ENCODE measurements at places on chromosomes 4 and X.

GRCh38 chrX:340121-340520 is 21.5 kb upstream of the GTPBP6 start:
- peak; percentile 48 for DNase-seq

- no peak for DNase-seq
Measured at GRCh38 chrX:15188039-15188438, 81.8 kb downstream of the ASB9 start.

- no peak for DNase-seq
Measured at GRCh38 chr4:85452058-85452731, 22.8 kb upstream of the ARHGAP24 start.

GRCh38 chrX:68936608-68937007 is 107.8 kb downstream of the EFNB1 start:
- no peak for DNase-seq

GRCh38 chr4:140662082-140662869 is 93.5 kb upstream of the UCP1 start:
- DNase-seq: no peak

DNA sequence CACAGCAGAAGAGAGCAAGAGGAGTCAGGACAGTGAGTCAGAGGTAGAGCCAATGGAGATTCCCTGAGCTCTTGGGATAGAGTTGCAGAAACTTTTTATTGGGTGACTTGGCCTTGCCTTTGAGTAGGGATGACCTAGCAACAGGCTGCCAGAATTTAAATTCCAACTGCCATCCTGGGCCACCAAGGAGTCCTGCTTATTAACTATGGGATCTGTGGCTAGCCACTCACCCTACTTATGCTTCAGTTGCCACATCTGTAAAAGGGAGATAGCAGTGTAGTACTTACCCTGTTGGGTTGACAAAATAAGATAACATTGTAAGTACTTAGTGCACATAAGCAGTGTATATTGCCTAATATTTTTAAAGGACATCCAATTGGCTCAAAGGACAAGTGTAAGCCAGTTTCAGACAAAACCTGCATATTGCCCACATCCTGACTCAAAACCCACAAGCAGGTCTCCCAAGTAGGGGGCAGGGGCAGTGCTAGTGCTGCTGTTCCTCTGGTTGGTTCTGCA is 43.5 kb upstream of the TMEM164 start:
- DNase-seq: no peak

DNA sequence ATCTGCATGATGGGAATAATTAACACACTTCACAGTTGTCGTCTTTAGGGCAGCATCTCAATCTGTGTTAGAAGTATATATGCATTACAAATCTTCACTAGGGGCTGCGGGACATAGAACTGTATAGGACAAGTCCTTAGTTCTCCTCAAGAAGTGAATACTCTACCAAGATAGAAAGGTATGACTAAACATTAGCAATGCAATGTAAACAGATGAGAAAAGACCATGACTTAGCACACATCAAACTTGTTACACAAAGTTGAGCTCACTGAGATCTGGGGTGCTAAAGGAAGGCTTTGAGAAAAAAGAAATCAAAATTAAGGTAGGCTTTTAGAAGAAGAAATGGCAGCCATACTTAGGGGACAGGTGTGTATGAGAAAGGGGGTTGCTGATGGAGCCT is 182.1 kb upstream of the MAP3K15 start:
- DNase-seq: no peak

DNA sequence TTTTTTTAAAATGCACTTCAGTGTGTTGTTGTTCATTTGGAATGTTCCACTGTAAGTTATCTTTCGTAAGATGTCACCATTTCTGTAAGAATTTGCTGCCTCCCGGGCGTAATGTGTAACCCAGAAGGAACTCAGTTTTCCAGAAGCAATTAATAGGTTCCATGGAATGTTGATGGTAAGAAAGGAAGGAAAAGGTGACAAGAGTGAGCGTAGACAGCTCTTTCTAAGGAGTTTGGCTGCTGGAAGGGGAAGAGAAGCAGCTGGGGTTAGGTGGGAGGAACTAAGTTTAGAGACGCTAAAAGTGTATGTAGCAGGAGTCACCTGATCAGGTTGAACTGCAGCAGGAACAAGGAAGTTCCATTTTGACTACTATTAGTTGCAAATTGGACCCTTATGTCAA is 35.9 kb downstream of the PNMA5 start:
- DNase-seq: no peak

GRCh38 chrX:39601231-39602177 is 496.3 kb downstream of the BCOR start:
- DNase-seq: no peak

DNA sequence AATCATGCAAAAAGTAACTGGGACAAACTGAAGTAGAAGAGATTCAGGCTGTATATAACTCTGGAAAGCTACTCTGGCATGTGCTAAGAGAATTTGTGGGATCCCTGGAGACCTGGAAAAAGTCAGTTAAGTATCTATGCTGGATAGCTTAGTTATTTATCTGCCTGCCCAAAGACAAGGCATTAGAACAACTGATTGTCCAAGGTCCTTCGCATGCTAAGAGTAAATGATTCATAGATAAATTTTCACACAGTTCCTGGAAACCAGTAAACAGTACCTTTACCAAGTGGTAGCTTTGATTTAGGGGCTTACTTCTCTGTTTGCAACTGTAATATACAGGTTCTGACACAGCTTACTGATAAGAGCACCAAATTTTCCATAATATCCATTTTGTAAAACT is 104.8 kb downstream of the ATP11C start:
- no peak for DNase-seq

DNA sequence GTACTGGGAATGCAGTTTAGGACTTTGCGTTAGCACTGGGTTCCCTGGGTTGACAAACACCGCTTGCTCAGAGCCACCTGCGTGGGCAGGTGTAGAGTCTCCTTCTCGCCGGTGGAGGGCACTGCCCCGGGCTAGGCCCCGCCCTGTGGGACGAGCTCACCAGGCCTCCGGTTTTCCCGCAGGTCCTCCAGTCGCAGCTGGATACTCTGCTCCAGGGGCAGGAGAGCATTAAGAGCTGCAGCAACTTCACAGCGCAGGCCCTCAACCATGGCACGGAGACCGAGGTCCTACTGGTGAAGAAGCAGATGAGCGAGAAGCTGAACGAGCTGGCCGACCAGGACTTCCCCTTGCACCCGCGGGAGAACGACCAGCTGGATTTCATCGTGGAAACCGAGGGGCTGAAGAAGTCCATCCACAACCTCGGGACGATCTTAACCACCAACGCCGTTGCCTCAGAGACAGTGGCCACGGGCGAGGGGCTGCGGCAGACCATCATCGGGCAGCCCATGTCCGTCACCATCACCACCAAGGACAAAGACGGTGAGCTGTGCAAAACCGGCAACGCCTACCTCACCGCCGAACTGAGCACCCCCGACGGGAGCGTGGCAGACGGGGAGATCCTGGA is 49.2 kb upstream of the MND1 start:
- DNase-seq: no peak

DNA sequence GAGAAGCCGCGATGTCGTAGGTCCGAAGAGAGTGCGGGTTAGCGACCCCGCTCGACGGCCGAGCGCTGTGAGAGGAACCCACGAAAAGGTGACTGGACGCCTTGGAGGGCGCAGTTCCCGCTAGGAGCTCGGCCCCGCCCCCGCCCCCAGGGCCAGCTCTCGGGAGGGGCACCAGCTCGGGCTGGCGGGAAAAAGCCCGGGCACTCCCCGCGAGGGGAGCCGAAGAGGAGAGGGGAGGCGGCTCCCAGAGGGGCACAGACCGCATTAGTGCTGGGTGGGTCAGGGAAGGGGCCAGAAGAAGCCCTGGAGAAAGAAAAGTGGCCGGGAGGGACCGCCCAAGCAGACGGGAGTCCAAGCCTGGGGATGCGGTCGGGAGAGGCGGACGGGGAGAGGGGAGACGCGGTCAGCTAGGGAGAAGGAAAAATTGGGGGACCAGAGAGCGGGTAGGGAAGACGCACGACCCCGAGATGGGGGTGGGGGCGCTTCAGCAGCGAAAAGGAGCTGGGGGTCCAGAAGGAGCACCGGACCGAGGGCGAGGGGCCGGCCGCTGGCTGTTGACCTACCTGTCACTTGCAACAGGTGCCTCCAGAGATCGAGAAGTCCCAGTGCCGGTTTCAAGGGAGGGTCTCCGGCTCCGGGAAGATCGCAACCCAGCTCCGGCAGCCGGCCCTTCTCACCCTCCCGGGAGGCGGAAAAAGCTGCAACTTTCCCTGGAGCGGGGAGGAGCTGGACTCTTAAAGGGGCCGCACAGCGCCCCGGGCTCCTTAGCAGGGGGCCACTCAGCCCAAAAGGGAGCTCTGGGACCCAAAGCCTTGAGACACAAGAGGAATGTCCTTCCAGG is at the start of gene SYTL4:
SYTL4 (minus strand) TSS at position 681 of the 841 bp plus-strand sequence. CDS start 30,084 bp downstream, outside the sequence.
- DNase-seq: peak; percentile 11

DNA sequence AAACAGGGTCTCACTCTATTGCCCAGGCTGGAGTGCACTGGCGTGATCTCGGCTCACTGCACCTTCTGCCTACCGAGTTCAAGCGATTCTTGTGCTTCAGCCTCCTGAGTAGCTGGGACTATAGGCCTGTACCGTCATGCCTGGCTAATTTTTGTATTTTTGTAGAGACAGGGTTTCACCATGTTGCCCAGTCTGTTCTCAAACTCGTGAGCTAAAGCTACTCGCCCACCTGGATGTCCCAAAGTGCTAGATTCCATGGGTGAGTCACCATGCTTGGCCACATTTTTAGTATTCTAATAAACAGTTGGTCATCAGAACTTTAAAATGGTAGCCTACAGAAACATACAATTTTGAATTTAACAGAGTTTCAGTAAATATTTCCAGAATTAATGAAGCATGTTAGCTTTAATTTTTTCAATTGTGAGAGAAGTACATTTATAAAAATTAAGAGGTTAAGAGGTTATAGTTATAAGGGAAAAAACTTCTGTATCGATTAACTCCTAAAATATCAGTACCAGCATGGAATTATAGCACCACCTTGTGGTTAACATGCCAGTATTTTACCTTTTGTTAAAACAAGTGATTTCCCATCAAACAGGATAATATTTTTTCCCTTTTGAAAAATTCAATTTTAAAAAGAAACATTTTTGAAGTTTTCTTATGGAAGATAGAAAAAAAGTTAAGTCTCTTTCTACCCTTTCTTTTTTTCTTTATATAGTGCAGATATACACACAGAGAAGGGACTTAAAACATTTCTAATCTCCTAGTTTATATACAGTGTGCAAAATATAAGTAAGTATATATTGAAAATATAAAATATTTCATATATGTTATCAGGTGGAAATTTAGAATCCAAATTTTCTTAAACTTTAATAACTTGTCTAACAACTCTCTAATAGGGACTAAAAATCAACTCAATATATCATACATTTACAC is 35.4 kb downstream of the CEP44 start:
- DNase-seq: no peak

- peak; percentile 63 for DNase-seq
Measured at GRCh38 chr4:75672461-75673026, 667 bp downstream of the G3BP2 start.

DNA sequence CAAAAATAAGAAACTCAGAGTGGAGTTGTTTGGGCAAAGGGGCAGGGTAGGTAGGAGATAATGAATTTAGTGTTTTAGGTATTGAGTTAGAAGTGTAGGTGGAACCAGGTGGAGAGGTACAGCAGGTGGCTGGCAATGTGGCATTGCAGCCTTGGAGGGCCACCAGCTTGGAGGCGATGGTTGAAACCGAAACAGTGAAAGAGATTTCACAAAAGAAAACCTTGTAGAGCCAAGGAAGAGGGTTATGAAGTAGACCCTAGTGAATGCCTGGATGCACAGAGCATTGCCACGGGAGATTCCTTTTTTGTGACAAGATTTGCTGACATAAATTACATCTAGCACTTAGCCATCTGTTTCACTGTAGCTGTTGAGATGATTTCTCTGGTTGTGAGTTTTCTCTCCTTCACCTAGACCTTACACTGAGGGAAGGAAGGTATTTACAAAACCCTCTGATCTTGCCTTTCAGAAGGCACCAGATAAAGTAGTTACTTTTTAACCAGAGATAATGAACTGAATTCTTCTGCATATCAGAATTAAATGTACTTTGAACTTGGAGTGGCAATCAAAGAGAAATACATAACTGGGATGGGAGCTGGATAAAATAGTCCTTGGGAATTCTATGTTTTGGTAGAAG is 104.1 kb upstream of the CASK start:
- no peak for DNase-seq

DNA sequence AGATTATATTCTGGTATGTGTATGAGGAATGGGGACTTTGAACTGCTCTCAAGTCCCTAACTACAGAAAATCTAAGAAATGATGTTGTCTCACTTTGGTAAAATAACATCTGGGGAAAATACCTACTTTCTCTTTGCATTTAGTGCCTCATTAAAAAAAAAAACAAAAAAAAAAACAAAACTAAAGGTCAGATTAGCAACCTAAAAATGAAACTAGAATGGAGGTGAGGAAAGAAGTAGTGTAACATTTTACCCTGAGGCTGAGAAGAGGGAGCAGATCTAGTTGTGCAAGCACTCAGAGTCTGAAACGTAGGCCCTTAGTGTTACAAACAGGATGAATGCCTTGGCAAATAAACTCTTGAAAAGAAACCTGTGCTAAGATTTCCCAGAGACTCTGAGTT is 56.0 kb downstream of the VGLL1 start:
- no peak for DNase-seq

- peak; percentile 42 for DNase-seq
Measured at GRCh38 chr4:118032691-118033090, 1.6 kb upstream of the NDST3 start.

GRCh38 chr4:54543088-54543795 is 114.5 kb upstream of the KIT start:
- no peak for DNase-seq

- no peak for DNase-seq
Measured at GRCh38 chr4:174427571-174428140, 94.6 kb downstream of the HPGD start.

DNA sequence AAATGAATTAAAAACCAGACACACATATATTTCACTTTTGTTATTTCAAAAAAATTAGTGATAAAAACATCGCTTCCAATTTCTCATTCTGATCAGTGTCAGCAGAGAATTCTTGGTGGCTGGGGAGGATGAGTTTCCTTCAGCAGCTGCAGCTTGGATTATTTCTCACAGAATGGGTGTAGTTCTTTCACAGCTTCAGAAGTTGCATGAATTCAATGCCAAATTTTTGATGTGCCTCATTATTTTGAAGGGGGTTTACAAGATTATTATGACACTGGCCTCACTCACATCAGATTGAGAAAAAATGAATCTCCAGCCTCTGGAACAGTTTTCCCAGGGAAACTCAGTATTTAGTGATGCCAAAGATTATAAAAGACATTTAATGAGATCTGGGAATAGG is 184.9 kb upstream of the WDFY3 start:
- DNase-seq: no peak

GRCh38 chr4:6394671-6395081 is 77.7 kb downstream of the PPP2R2C start:
- DNase-seq: no peak
